ENCODE measurements at places on chromosomes 2 and 18.

DNA sequence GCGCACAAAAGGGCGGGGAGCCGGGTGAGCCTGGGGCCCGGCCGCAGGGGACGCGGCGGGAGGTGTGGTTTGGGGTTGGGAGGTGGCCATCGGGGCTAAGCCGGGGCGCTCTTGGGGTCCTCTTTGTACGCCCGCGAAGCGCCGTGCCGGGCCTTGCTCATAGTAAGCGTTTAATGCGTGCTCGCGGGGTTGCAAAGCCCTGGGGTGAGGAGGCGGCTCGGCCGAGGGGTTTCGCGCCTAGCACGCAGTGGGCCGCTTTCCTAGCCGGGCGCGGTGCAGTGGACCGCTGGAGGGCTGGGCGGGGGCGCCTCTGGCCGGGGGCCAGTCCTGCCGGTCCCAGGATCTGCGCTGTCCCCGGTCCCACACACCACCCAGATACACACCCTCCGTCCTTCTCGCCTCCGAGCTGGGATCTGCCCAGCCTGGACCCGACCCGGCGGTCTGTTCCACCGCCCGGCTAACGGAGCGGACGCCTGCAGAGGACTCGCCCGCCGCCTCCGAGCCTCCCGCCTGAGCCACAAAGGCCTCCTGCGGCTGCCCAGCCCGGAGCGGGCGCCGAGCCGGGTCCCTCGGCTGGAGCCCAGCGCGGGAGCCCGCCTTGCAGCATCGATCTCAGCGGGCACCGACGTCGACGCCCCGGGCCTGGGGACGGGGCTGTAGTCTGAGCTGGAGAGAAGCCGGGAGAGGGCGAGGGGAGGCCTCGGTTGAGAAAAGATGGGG lies 564 bp downstream of the DPYSL5 start:
- no peak for DNase-seq

GRCh38 chr18:47871288-47871687 lies 59.2 kb downstream of the SMAD2 start:
- DNase-seq: no peak

DNA sequence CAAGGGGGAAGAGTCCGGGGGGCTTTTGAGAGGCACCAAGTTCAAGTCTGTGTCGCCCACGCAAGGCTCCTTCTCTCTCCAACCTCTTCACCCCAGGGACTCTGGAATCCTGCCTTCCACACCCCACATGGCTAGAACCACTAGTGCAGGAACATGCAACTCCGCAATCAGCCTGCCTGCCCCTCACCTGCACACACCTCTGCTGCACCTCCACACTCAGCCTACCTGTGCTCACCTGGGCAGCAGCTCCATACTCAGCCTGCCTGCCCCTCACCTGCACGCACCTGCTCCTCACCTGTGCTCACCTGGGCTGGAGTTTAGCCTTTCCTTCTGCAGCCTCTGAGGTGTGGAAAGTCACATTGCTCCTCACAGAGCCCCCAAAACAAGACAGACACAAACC lies 277.4 kb downstream of the NDUFA10 start:
- DNase-seq: no peak

GRCh38 chr2:151357359-151357758 lies at the start of gene TNFAIP6:
Gene TNFAIP6 (plus strand): TSS chr2:151357592. CDS start chr2:151357667, 75 bp downstream.
- no peak for DNase-seq
